ENCODE measurements at places on chromosomes 13 and 19.

GRCh38 chr19:45771311-45771933, 2.4 kb upstream of the SIX5 start:
- DNase-seq = no peak

DNA sequence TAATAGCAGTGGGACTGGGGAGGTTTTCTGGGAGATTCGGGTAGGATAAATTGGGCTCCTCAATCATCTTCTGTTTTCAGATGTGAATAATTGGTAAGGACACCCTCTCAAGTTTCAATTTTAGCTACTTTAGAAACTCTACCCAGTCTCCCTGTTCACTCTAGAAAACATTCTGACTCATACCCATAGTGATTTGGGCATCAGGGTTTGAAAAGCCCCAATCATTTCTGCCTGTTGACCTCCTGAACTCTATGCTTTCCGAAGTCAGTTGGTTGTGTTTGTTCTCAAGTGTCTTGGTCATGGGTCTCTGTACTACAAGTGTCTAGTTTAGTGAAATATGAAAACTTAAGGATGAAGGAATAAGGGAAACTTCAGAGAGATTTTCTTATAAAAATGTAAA, 911.3 kb upstream of the GPC6 start:
- no peak for DNase-seq

DNA sequence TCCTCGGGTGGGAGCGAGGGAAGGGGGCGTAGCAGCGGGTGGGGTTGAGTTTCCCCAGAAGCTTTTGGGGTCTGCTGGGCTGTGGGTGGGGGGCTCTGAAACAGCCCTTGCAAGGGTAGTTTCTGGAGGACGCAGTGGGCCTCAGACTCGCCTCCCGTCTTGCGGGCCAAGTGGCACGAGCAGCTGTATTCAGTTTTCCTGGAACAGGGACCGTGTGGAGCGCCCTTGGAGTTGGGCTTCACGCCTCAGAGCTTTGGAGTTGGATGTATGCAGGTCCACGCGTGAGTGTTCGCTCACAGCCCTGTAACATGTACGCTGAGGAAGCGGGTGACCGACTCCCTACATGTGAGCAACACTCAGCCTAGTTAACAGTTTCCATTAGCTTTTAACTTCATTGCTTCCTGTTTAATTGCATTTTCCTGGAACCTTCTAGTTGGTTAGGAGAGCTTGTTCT, 603 bp downstream of the TM9SF2 start:
- no peak for DNase-seq

DNA sequence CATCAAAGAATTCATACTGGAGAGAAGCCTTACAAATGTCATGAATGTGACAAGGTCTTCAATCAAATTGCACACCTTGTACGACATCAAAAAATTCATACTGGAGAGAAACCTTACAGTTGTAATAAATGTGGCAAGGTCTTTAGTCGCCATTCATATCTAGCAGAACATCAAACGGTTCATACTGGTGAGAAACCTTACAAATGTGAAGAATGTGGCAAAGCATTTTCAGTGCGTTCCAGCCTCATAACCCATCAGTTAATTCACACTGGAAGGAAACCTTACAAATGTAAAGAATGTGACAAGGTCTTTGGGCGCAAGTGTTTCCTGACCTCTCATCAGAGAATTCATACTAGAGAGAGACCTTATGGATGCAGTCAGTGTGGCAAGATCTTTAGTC, 13.2 kb upstream of the ZNF534 start:
- no peak for DNase-seq

DNA sequence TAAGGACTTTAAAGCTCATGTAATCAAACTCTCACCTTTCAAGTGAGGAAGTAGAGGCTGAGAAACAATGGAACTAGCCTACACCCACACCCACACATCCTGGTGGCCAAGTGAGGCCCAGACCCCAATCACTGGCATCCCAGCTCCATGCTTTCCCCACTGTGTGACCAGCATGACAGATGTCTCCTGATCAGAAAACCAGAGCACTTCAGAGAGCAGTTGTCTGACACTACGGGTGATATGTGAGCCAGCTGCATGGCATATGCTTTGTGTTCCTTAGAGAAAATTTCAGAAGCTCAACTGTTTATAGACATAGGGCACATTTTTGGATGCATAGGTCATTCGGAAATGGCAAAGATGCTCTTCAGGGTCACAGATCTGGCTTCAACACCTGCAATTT, 315.2 kb downstream of the NDFIP2 start:
- no peak for DNase-seq

DNA sequence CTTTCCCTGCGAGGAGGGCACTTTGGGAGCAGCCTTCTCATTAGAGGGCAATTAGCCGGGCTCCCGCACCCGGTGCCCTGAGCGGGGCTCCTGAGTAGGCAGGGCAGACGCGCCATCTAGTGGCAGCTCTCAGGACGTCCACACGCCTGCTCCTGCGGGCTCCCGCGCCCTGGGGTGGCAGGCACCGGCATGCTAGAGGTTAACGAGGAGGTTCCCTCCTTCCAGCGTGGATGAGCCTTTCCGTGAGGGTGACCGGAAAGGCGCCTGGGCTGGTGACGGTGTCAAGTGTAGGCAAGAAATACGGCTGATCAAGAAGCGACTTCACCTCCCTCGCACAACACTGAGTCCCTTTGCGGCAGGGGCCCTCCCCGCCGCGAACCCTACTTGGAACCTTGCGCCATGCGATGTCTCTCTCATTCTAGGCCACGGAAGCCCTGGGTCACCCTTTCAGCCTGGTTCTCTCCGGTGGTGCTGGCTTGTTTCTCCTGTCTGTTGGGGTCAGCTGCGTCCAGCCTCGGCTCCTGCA, 67.7 kb downstream of the ALOX5AP start:
- DNase-seq = peak; percentile 35

DNA sequence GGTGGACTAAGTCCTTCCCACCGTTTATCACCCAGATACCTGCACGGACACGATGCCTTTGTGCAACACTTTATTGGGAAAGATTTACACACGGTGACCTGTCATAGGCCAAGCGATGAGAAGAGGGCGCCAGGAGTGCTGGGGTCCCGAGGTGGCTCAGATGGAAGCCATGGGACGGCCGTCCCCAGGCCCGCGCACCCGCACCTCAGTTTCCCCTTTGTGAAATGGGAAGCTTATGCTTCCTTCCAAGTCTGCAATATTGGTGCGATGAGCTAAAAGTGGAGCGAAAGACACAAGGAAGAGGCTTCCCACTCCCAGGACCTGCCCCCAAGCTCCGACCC, 369 bp upstream of the TMC4 start:
- DNase-seq = no peak

DNA sequence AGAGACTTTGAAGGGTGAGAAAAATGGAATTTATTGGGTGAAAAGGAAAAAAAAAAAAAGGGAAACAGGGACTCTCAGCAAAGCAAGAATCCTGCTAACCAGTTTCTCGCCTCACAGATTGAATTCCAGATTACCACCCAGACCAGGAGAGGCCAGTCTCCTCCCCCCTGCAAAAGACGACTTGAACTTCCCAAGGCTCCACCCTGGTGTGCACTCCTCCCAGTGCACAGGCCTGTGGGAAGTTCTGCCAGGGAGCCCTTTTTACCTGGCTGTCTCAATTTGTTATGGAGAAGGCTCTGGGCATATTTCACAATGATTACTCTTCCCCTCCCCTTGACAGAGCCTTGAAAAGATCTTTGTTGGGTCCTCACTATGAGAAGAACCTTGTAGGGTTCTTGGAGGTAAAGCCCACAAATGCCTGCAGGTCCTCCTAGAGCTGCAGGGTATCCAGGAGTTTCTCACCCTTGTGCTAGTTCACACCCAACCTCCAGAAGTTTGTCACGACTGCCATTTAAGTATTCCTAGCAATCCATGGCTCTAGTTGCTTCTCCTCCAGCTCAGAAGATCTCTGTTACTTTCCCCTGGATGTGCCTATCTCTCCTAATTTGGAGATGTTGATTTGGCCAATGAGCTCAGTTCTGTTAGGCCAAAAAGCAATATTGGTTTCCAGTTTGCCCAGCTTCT, 229.8 kb upstream of the TMTC4 start:
- DNase-seq = no peak

DNA sequence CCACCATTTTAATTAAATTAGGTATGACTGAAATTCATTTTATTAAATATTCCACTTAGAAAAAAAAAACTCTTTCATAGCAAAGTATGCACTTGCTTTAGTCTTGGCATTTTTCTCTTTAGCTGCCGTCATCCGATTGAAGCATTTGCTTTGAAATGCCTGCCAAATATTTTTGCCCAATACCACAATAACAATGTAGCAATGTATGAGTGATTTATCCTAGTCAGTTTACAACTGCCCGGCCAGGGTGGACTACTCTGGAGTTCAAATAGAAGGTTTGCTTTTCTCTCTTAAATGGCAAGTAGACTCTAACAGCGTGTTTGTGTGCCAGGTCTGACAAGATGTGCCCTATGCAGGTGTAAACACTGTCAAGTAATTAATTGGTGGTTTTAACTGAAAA, 675.3 kb upstream of the SGCG start:
- DNase-seq = no peak

DNA sequence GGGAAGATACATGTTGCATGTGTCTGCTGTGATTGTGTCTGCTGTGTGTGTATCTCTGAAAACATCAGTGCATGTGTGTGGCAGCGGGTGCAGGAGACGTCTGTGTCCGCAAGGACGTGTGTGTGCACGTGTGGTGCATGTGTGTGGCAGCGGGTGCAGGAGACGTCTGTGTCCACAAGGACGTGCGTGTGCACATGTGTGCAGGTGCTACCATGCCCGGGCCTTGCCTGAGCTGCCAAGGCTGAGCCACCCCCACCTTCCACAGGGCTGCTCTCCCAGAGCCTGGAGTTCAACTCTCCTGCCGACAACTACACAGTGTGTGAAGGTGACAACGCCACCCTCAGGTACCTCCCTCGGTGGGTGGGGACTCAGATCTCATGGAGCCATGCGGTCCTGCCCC, 10.4 kb downstream of the IGLON5 start:
- no peak for DNase-seq

GRCh38 chr13:30138511-30138910, 168.8 kb downstream of the KATNAL1 start:
- DNase-seq = no peak

- DNase-seq = no peak
Observed at GRCh38 chr19:940591-941291, 14.9 kb downstream of the ARID3A start.

- DNase-seq = no peak
Observed at GRCh38 chr13:49066856-49067255, 91.1 kb downstream of the FNDC3A start.

DNA sequence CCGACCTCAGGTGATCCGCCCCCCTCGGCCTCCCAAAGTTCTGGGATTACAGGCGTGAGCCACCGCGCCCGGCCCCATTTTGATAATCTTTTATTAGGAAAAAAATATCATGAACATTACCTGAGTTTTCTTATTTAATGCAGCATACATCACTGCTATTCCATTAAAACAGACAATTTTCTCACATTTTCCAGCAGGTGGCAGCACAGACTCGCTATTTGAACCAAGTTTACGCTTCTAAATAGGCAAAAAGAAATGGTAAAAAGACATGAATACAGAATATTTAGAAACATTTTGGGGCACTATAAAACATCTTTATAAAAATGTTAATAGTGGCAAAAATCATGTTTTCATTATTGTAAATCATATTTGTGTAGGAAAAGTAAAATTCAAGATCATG, 903.1 kb downstream of the SLITRK6 start:
- peak; percentile 8 for DNase-seq

- no peak for DNase-seq
Observed at GRCh38 chr13:35480346-35480745, 3.9 kb upstream of the MAB21L1 start.

- no peak for DNase-seq
Observed at GRCh38 chr13:59527500-59527899, 636.2 kb downstream of the DIAPH3 start.

DNA sequence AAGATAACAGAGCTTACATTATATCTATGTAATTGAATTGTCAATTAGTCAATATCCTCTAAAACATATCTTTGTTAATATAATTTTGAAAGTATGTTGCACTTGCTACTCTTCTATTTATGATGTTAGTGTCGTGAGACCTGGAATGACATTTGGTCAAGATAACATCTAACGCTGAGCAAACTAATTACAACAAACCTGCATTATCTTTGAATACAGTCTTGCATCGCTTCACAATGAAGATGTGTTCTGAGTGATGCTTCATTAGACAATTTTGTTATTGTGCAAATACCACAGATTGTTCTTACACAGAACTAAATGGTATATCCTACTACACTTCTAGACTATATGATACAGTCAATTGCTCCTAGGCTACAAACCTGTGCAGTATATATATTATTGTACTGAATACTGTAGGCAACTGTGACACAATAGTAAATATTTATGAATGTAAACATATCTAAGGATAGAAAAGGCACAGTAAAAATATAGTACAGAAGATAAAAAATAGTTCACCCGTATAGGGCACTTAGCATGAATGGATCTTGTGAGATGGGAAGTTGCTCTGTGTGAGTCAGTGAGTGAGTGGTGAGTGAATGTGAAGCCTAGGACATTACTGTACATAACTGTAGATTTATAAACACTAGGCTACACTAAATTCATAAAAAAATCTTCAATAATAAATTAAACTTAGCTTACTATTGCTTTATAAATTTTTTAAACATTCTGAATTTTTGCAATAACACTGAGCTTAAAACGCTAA, 1773.8 kb downstream of the PCDH9 start:
- DNase-seq = no peak

DNA sequence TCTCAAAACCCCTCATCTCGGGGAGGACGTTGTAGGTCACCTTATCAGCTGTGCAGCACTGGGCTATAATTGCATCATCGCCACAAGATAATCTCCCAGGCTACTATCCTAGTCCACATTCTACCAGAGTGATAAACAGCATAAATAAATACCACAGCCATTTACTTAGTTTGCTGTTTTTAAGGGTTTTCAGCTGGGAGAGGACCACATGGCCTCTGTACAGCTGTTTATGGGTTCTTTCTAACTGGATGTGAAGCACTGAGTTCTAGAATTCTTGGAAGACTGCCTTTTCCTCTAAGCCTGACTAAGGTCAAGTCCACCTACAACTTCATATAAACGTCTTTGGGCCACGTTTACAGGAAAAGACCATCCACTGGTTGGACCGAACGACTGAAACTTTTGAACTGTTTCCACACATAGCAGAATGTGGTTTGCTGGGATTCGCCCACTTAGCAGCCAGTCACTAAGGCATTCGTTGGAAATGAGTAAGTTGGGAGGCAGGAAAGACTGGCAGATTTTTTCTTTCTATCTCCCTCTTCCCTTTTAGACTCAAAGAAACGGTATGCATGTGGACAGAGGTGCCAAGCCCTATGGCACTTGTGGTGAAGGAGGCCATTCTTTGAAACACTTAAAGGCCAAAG, 752.5 kb upstream of the SGCG start:
- no peak for DNase-seq

Measured in fibroblast of skin of left biceps (primary cell).